CD8-positive, alpha-beta memory T cell (primary cell): ENCODE measurements at places on chromosomes 1 and 21. TPM values are rescaled to one million over a fixed set of nuclear protein-coding genes. Genes with fewer than 3 reads are reported as not detected.

GRCh38 chr1:159959451-159959850, 5.4 kb upstream of the SLAMF9 start:
- no peak for DNase-seq

- DNase-seq: no peak
Measured at GRCh38 chr1:149997585-149998262, 12.8 kb downstream of the OTUD7B start.

GRCh38 chr1:41640141-41640751, 155.8 kb upstream of the EDN2 start:
- no peak for DNase-seq

DNA sequence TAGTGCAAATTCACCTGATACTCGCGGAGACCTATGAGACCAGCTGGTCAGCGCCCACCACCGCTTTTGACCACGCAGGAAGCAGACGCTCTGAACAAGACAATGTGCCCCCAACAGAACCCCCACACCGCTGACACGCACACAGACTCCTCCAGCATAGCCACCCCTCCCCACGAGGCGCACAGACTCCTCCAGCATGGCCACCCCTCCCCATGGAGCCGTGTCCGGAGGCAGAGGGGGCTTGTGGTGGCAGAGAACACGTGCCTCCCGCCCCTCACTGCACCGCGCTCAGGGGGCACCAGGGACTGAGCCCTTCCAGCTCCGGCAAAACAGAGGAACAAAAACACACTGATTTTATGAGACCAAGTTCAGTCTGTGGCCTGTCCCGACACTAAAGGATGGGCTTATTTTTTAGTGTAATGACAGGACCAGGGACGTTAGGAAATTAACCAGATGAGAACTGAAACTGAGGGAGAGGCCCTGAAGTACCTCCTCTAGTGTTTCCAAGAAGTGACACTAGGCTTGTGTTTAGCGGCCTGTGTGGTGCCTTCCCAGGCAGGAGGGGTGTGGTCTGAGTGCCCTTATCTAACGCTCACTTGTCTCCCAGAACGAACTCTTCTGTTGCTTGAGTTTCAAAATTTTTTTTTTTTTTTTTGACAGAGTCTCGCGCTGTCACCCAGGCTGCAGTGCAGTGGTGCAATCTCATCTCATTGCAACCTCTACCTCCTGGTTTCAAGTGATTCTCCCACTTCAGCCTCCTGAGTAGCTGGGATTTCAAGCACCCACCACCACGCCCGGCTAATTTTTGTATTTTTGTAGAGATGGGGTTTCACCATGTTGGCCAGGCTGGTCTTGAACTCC, 10.0 kb upstream of the AGPAT3 start:
- DNase-seq: no peak

Gene COL6A2
- 25.1 TPM for total RNA-seq

Gene TNFSF18
- total RNA-seq: not detected

Gene RIPK4
- not detected for total RNA-seq
